ENCODE measurements at places on chromosomes 6 and 20. TPM values are rescaled to one million over a fixed set of nuclear protein-coding genes. Genes with fewer than 3 reads are reported as not detected.

GRCh38 chr20:58747211-58747610, 54.6 kb downstream of the NPEPL1 start:
- H3K27me3 ChIP-seq = no peaks in the 10 kb centered on the region
- no peaks in the 10 kb centered on the region for H3K4me1 ChIP-seq
- DNase-seq = no peak

DNA sequence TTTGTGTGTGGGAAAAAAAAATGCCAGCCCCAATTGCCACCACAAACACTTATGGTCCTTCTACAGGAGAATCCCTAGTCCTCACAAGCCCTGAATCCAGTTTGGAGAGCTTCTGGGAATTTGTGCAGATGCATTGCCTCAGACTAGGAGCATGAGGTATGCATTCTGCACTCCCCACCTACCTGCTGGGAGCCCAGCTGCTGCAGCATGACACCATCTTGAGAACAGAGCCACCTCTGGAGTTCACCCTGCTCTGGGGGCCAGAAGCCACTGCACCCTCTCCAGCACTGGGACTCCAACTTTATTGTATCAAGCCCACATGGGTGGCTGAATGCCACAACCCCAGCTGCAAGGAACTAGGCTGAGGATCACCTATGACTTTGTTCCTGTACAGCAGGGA, 568.5 kb upstream of the ID4 start:
- DNase-seq = no peak
- H3K4me3 ChIP-seq = no peak overlapping the region
- H3K27ac ChIP-seq = no peak overlapping the region
- no peaks in the 10 kb centered on the region for H3K27me3 ChIP-seq
- no peaks in the 10 kb centered on the region for H3K4me1 ChIP-seq
- peaks cover 5% of the 10 kb centered on the region for H3K36me3 ChIP-seq

GRCh38 chr6:8075704-8076103, 11.5 kb upstream of the BLOC1S5 start:
- DNase-seq = no peak
- no peaks in the 10 kb centered on the region for H3K27me3 ChIP-seq
- no peak overlapping the region for H3K27ac ChIP-seq
- no peak overlapping the region for H3K4me3 ChIP-seq
- H3K36me3 ChIP-seq = peaks cover 16% of the 10 kb centered on the region
- H3K4me1 ChIP-seq = no peaks in the 10 kb centered on the region

DNA sequence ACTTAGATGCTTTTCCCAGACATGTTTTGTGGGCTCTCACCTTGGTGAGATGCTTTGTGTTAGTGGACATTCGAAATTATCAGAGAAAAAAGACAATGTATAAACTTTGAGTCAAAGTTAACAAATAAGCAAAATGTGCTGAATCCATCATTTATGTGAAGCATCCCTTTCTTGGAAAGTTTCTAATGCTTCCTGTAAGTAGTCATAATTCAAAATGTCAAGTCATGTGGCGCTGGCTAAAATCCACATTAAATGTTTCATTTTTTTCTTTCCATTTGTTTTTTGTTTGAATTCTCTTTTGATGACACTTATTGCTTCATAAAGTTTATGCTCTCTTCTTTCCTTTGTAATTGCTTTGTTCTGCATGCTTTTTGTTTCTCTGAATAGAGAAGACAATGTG, 107.2 kb upstream of the CENPW start:
- no peaks in the 10 kb centered on the region for H3K27me3 ChIP-seq
- no peaks in the 10 kb centered on the region for H3K4me1 ChIP-seq
- H3K36me3 ChIP-seq = no peaks in the 10 kb centered on the region
- H3K27ac ChIP-seq = no peak overlapping the region
- DNase-seq = no peak

DNA sequence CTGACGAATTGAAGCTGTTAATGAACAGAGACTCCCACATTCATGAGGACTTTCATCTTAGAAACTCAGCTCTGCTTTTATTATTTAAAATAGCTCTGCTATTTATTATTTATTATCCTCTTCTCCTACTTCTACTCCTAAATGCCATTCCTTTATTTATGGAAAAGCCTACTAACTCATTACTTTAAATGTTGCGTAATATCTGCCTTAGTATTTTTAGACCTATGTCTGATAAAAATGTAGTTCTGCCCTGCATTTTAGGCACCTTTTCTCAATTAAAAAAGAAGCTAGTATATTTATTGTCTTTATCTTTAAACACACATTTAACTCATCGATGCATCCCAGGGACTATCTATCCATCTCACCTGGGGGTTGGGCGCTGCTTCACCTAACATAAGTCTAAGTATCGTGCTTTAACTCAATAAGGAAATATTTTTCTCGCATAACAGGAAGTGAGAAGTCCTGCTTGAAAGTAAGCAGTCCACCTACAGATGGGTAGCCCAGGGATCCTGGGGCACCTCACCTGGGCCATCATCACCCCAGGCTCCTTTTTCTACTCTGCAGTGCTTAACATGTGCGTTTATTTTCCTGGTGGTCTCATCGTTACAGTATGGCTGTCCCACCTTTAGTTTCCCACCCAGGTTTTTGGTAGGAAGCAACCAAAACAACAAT, 31.3 kb upstream of the FAM184A start:
- DNase-seq = no peak
- peaks cover 5% of the 10 kb centered on the region for H3K36me3 ChIP-seq

The NOX3 gene
- not detected for total RNA-seq

The PAX1 gene
- total RNA-seq = not detected
